Activated CD4-positive, alpha-beta T cell treated with anti-CD3 and anti-CD28 coated beads for 4 hours (primary cell): ENCODE measurements at places on chromosomes 1 and 21.

GRCh38 chr1:36387141-36387949 lies 1.6 kb upstream of the STK40 start:
- DNase-seq: no peak

DNA sequence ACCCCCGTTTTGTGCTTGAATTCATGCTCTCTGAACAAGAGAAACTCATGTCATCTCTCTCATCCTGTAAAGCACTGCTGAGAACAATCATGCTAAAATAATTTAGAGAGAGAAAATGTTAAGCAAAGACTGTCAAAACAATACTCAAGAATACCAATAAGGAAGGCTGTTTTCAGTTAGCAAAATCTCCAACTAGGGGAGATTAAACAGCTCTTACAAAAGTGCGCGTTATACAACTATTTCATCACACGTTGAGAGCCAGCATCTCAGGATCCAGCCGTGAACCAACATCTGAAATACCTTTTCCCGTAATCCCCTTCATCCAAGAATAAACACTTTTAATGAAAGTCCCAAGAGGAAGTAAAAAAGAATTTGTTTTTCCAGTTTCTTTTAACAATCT lies 44.1 kb upstream of the KCNJ15 start:
- no peak for DNase-seq

DNA sequence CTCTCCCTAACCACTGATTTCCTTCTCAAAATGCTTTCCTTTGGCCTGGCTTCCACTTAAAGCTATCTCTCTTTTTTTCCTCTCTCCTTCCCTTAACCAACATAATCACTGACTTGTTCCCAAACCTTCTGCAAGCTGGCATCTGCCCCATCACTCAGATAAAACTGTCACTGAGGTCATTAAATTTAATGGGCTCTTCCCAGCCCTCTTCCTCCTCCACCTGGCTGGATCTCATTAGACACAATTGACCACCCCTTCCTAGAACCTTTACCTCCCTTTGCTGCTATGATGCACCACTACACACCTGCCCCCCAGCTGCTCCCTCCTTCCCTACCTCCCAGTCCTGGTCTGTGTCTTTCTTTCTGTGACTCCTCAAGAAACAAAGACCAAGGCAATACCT lies 44.0 kb upstream of the GJB5 start:
- no peak for DNase-seq

DNA sequence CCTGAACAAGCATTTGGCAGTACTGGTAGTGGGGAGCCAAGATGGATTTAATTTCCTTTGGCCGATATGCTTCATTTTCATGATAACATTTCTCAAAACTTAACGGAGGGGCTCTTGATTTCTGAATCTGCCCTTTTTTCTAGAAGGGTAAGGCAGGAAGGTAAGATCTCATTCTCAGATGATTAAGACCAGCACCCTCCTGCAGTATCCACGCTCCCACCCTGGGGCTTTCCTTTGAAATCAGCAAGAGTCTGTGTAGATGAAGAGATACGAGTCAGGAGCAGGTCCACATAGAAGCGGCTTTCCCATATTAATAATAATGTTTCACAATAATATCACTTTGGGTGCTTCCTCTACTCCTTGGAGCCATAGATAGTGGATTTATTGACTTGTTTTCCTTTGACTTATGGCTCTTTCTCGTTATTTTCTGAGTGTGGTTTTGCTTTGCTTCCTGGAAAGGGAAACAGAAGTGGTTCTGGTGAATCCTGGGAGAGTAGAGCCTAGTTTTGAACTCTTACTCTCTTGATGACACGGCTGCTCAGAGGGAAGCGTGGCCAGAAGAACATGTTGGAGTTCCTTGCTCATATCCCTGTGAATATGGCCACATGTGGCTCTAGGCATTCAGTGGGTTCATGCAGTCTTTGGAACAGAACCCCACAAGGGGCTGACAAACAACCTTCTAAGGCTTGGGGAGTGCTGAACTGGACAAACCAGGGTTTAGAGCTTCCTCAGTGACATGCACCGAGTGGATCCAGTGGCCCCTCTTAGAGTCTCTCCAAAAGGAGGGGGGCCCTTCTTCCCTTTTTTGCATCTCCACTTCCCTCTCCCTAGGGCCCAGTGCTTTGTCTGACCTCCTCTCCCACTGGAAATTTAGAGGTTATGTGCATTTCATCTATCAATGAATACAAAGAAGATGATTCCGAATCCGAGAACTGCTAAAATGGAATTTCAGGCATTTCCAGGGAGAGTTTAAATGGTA lies 195.7 kb downstream of the DYRK1A start:
- no peak for DNase-seq

- DNase-seq: no peak
Measured at GRCh38 chr1:216314379-216315095, 108.7 kb downstream of the USH2A start.

- no peak for DNase-seq
Measured at GRCh38 chr1:31605908-31606427, 11.5 kb upstream of the HCRTR1 start.

DNA sequence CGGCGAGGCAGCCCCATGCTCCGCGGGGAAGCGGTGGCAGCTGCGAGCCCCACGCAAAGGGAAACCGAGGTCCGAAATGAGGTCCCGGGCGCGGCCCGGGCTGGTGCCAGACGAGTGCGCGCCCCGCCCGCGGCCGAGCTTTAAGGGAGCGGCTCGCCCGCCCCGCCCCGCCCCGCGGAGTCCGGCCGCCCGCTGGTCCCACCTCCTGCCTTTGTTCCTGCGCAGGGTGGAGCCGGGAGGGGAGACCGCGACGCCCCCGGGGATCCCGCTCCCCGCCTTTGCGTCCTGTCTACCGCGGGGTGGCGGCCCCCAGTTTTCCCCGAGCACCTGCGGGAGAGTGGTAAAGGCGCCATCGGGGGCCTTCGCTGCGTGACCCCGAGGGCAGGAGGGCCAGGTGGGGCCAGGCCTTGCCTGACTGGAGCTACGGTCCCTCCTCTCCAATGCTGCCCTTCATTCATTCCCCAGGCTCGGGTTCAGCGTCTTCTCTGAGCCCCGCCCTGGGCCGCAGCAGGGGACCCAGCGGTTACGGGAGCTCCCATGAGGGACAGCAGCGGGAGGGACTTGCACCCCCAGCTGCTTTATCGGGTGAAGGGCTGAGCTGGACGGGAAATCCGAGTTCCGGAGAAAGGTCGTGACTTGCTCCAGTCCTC lies at the start of gene HES2:
Gene HES2 (minus strand): TSS at position 116 of the 650 bp plus-strand sequence. CDS start 99 bp downstream, at position 17.
- no peak for DNase-seq

DNA sequence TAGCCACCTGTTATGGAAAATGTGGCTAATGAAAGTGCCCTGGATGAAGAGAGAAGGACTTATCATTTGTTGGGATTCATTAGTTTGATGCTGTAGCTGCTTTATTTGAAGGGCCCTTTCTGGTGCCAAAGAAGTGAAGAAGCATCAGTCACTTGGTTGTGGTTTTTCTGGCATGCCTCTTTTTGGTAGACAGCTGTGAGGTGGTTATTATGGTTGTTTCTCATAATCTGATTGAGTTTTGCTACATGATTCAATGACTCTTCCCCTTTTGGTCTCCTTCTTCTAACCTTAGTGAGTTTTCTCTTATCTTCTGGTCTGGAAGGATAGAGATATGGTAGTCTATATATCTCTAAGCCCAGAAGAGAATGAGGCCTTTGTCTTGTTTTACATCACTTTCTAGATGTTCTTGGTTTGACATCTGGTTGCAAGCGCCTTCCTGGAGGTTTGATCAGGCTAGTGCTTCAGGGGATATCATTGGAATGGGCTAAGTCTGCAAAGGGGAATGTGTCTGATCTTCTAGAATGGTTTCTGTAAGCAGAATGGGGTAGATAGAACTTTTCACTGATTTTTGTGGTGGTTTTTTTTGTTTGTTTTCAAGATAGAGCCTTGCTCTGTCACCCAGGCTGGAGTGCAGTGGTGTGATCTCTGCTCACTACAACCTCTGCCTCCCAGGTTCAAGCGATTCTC lies 26.0 kb downstream of the ARID1A start:
- peak; percentile 19 for DNase-seq

DNA sequence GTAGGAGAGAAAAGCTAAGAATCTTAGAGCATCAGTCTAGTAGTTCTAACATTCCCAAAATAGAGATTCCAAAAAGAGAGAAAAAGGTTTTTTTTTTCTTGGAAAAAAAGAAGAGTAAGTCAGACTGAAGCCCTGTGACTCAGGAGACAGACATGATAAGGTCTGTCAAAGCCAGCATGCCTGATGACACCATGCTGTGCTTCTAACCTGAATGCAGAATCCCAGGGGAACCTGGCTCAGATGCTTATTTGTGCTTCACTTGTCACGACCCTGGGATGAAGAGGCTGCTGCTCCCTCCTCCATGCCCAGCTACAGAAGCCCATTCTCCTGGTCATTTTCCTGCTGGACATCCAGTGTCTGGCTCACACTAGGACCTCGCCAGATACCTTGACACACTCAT lies 44.3 kb downstream of the ERICH3 start:
- DNase-seq: no peak

DNA sequence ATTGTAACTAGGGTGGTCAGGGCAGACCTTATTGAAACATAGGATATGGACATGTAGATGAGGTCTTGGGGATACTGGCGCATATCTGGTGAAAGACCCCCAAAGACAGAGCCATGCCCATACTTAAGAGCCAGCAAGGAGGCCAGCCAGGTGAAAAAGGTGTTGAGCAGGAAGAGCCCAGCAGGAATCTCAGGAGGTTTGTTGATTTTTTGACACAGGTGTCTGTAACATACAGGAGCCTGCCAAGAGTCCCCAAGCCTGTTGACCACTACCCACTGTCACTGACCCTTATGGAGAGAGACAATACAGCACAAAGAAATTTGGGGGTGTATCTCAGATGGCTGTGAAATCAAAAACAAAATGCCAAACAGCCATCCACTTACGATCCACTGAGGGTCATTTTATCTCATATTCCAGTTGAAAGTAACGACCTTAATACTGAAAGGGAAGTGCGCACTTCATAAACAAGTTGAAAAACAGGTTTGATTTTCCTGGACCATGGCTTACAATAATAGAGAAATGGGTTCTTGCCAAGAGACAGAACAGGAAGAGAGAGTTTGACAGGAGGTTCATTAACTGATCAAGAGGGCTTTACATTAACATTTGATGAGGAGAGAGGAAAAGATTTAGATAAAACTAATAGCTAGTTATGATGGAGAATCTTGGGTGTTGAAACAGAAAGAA lies 163.6 kb downstream of the GLUL start:
- no peak for DNase-seq

DNA sequence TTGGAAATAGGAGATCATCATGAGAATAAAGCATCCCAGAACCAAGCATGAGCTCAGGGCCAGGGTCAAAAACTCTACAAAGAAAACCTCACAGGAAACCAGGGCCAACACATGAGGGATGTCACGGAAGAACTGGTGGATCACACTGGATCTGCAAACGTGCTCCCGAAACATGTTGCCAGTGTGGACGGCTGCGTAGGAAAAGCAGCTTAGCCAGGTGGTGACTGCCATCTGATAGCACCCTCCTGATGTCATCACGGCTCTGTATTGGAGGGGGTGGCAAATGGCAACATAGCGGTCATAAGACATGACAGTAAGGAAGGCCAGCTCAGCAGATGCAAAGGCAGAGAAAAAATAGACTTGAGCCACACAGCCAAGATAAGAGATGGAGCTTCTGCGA lies 20.9 kb downstream of the OR14I1 start:
- DNase-seq: no peak

DNA sequence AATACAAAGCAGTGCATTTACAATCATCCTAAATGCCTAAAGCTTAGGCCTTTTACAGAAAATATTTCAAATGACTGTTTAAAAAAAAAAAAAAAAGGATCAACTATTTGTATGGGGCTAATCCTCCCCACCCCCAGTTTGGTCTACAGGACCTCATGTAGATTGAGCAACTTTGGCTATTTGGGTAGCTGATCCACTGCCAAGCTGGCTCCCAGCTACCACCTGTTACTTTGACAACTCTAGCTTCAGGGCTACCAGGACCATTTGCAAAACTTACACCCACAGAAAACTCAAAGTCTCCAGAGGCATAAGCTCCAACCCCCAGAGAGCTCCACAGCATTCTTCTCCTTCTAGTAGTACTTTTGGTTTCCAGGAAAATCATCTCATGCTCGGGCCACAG lies 29.4 kb downstream of the JAK1 start:
- no peak for DNase-seq

GRCh38 chr1:83693427-83694126 lies 305.4 kb downstream of the TTLL7 start:
- no peak for DNase-seq

DNA sequence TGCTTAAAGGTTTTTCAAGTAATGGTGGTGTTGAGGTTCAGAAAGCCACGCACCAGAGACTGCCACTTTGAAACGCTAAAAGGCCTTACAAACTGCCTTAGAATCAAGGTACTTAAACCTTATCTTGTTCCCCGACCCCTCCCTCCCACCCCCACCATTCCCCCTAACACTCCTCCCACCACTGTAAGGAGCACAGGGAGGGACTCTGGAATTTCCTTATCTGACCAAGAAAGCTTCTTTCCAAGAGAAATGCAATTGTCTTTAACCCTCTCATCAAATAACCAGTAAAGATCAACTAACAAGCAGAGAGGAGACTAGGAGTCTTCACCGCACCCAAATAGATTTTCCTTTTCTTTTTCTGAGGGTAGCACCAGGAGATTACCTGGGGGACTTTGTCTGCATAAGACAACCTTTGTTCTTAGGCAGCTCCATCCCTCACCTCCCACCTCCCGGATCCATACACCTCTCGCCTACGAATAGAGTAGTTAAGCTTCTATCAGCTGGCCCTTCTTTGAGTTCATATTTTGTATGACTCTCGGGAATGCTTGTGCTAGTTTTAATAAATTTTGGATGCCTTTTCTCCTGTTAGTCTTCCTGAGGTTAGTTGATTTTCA lies 137.7 kb upstream of the ADGRL2 start:
- DNase-seq: no peak

- DNase-seq: no peak
Measured at GRCh38 chr1:31661856-31662255, 17.2 kb upstream of the PEF1 start.

- DNase-seq: no peak
Measured at GRCh38 chr1:150842343-150842742, 34.1 kb downstream of the ARNT start.

- no peak for DNase-seq
Measured at GRCh38 chr1:187665483-187665882, 836.7 kb downstream of the PLA2G4A start.

- peak; percentile 27 for DNase-seq
Measured at GRCh38 chr1:112618114-112618720, 724 bp downstream of the ST7L start.

- DNase-seq: no peak
Measured at GRCh38 chr1:226657895-226658545, 81.1 kb downstream of the ITPKB start.

- DNase-seq: no peak
Measured at GRCh38 chr1:70916034-70916427, 131.6 kb downstream of the PTGER3 start.
